ENCODE measurements at places on chromosomes 2 and 18.
A peak's percentile ranks its signal among the peaks of the same experiment; 100 is the strongest.

DNA sequence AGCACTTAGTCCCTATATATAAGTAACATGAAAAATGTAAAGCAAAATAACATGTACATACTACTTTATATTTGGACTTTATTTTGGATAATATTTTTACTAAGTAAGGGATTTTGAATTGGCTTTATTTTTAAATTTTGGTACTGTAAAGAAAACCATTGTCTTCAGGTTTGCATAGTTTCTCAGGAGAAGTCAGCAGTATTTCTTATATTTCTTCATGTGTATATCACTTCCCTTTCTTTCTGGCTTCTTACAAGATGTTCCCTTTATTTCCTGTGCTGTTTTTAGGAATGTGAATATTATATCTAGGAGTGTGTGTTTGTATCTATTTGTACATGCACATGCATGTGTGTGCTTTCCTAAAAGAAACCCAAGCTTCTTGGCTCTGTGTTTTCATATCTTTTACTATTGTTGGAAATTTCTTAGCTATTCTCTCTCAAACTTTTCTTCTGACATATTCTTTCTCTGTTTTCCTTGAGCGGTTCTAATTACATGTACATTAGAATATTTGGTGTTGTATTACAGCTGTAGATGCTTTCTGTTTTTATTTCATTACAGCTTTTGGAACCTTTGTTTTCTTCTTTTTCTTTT, 1549.7 kb upstream of the ACVR2A start:
- DNase-seq, result no peak

- DNase-seq, result no peak
These were observed 3.4 kb downstream of the CYRIA start for GRCh38 chr2:16661936-16662839.

DNA sequence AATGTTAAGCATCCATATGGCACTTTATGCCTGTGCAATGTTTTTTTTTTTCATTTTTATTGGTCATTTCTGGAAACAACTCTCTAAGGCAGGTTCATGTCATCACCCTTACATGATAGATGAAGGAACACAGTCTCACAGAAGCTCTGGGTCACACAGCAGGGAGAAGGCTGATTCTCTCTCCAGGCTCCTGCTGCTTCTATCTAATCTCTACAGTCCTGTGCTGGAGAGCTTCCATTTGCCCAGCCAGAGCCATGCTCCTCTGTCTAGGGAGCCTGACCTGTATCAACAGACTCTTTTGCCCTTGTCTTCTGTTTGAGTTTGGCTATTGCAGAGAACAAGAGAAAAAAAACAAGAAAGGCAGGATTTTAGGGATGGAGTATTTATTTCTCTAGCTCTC, 584.8 kb downstream of the MBD2 start:
- DNase-seq, result no peak

- DNase-seq, result no peak
These were observed 12.0 kb upstream of the TMEM18 start for GRCh38 chr2:689237-689636.

GRCh38 chr2:18005411-18005810, 126.9 kb downstream of the KCNS3 start:
- no peak for DNase-seq

- DNase-seq, result peak; percentile 75
These were observed 8.2 kb downstream of the NFATC1 start for GRCh38 chr18:79403723-79404566.

DNA sequence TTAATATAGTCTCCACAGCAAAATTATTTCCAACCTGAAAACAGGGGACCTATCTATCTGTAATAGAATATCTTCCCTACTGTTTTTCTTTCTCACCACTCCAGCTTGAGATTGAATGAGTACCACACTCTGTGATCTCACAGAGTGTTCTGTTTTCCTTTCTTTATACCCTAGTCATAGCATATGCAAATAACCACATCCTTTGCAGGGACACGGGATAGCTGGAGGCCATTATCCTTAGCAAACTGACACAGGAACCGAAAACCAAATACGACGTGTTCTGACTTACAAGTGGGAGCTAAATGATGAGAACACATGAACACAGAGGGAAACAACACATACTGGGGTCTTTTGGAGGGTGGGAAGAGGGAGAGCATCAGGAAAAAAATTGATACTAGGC, 224.7 kb downstream of the SLC8A1 start:
- no peak for DNase-seq

DNA sequence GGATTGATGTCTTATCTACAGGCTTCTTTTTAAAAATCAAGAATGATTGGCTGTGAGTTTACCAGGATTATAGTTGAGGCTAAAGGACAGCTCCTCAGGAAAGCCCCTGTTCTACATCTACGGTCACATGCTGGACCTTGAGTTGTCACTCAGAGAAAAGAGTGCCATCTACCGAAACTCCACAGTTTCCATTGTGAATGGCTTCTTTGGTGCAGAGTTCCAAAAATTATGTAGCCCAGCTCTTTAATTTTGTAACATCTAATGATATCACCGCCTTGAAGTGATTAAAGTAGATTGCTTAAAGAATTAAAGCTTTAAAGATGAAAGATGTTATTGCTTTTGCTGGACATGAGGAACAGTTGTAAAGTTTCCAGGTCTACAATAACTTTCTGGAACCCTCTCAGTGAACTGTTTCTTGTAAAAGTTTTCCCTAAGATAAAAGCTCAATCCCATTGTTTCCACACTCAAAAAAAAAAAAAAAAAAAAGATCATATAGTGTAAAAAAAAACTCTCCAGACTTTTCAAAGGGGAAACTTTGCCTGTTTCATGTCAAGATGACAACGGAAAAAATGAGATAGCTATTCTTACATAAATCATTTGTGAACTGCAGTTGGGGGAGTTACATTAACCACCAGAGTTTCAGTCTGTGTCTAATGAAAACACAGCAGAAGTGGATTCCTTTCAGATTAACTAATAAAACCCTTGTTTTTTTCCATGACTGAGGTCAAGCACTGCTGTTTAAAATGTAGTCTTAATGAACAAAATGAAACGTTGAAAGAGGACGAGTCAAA, 4.3 kb downstream of the COL3A1 start:
- DNase-seq, result no peak

GRCh38 chr18:68779169-68779568, 18.7 kb upstream of the CCDC102B start:
- no peak for DNase-seq

DNA sequence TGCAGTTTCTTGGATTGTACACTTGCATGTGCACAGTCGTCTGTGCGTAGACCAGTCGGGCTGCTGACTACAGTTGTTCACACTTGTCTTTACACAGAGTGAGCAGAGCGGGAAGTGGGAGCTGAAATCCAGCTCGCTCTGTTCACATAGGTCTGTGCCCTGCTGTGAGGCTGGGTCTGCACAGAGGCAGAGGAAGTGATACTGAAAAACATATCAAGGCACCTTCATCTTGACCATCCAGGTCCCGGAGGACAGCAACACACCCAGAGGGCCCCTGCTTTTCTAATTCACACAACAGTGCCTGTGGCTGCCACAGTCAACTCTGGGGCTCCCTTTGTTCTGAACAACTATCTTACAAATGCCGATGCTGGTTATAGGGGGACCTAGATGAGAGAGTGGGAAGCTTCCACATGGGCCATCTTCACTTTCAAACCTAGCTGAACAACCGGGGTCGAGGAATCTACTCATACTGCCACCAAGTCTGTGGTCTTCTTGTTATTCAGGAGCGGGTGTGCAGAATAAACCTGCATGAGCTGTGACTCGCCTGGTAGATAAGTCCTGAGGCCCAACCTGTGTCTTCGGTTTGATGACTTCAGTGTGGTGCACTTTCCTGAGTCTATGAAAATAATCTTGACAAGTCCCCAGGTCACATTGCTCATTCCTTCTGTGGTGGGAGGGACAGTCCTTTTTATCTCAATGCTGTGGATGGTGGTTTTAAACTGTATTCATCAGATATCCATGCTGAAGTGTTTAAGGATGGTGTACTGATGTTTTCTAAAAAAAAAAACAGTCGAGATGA, 3.5 kb upstream of the ADNP2 start:
- no peak for DNase-seq

DNA sequence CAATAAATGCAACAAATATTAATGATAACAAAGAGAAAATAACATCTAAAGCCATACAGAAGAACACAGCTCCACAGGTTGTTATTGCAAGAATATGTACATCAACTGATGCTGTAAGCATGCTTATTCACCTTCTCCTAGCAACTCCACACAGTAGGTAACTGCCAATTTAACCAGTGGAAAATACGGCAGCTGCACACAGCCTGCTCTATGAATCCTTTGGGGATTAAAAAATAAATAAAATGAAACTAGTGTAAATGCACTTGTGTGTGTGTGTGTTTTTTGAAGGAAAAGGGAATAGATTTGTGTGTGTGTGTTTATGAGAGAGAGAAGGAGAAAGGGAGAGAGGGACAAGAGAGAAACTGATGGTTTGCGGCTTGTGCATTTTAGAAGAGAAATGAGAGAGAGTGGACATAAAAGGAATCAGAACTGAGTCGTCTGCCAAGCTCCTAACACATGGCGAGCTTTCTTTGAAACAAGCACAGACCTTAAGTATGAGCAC, 96.2 kb upstream of the PDE1A start:
- no peak for DNase-seq

DNA sequence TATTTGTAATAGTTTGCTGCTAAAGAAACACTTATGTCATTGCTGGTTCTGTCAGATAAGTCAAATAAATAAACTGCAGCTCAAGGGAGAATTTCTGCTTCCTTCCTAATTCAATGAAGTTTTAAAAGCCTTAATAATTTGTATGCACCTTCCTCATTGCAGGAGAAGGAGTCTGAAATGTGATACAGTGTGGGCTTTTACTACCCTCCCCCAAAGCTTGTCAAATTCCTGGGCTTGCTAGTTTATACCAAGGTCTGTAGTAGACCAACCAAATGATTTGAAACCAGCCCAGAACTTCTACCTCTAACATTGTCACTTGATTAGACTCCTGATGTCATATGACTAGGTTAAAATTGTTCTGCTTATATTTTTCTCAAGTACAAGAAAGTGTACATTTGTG, 131.8 kb downstream of the DTNA start:
- DNase-seq, result no peak

GRCh38 chr2:113011108-113011507, 5.8 kb downstream of the IL36A start:
- DNase-seq, result no peak

GRCh38 chr18:79789901-79790890, 7.5 kb upstream of the KCNG2 start:
- peak; percentile 78 for DNase-seq

DNA sequence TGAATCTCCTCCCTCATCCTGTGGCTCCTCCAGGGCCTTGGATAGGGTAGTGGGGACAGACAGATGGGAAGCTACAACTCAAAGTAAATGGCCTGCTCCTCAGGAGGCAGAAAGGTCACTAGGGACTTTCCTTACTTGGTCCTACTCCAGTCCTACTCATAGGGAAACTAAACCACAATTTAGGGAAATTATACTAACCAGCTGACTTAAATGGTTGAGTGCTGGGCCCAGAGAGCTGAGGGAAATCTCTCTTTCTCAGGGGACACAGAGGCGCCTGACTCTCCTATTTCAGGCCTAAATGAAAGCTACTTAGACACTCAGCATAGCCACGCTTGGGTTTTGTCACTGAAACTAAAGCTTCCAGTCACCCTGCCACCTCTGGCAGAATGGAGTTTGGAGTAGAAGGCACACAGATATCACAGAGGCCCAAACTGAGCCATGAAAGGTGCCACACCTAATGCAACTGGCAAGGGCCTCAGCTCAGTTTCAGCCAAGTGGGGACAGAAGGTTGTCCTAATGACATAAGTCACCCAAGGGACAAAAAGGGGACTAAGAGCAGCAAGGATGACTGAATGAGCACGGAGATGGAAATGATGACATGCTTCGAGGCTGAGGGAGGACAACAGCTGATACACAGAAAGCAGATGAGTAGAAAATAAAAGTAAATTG, 24.0 kb downstream of the CERKL start:
- DNase-seq, result no peak

DNA sequence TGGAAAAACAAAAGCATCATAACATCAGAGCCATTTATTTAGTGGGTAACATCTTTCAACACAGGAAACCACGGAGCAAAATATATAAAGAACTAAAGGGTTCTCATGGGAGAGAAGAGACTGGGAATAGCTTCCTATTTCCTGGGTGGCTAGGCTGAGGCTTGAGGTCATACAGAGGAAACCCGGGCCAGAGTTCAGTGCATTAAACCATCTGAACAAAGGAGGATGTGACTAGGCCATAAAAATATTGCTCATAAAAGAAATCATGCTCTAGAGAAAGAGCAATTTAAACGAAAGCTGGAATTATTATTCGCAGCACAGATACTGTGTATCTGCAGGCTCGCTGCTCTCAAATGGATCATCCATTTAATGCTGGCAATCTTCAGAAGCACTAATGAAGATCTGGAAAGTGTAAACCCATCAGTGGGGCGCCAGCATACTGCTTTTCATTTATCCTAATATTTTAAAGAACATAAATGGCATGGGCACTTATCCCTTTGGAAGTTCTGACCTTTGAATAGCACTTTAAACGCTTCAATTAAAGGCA, 83.3 kb downstream of the GALNT14 start:
- no peak for DNase-seq

GRCh38 chr2:204491528-204491927, 53.7 kb upstream of the PARD3B start:
- DNase-seq, result no peak

DNA sequence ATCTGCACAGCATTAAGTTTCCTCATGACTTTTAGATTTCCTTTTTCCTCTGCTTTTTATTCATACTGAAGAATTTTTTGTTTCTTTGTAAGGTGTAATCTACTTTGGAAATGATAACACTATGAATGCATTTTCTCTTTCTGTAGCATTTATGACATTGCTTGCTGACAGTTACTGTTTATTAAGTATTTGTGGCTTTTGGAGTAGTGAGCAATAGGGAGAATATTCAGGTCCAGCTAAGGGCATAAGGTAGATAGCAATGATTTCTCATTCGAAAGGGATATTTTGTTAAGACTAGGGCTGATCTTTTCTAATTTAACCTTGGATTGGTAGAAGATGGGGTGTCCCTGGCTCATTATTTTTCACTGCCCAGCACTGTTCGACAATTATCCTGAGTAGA, 80.3 kb downstream of the XRCC5 start:
- DNase-seq, result no peak

- DNase-seq, result no peak
These were observed 96.4 kb downstream of the MAP3K20 start for GRCh38 chr2:173171924-173172643.

- no peak for DNase-seq
These were observed 327.2 kb upstream of the PKDCC start for GRCh38 chr2:41720331-41721251.
